Nephron progenitor cell (in vitro differentiated cells): ENCODE measurements at places on chromosomes 2 and 18.

- no peak for DNase-seq
Observed at GRCh38 chr18:22021701-22022100, 147.7 kb upstream of the GATA6 start.

GRCh38 chr2:196200557-196200956, 29.2 kb upstream of the STK17B start:
- DNase-seq, result no peak

DNA sequence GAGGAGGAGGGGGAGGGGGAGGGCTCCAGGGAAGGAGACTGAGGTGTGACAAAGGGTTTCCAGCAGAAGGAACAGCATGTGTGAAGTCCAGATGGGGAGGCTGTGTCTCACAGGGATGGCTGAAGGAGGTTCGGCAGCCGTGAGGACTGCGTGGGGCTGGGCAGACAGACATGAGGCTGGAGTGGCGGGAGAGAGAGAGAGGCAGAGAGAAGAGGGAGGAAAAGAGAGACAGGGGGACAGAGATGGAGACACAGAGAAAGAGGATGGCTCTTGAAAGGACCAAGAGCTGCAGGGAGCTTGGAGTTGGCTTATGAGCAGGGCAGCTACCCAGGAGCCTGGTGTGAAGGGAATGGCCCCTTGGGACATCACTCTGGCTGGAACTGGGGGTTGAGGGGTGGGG, 138.9 kb upstream of the ASB18 start:
- DNase-seq, result no peak

GRCh38 chr2:113157118-113157896, 16.5 kb upstream of the PSD4 start:
- peak; percentile 77 for DNase-seq

DNA sequence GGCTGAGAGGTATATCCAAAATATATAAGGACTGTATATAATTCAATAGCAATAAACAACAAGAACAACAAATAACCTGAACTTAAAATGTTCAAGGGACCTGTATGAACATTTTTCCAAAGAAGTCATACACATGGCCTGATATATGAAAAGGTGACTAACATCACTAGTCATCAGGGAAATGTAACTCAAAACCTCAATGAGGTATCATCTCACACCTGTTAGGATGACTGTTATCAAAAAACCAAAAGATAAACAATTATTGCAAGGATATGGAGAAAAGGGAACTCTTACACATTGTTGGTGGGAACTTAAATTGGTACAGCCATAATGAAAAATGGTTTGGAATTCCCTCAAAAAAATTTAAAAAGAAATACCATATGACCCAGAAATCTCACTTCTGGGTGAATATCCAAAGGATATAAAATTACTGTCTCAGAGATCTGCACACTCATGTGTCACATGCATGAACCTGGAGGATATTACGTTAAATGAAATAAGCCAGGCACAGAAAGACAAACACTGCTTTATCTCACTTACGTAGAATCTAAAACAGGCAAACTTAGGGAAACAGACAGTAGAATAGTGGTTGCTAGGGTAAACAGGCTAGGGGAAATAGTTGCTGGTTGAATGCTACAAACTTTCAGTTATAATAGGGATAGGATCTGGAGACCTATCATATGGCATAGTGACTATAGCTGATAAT, 334.5 kb upstream of the MMADHC start:
- no peak for DNase-seq

DNA sequence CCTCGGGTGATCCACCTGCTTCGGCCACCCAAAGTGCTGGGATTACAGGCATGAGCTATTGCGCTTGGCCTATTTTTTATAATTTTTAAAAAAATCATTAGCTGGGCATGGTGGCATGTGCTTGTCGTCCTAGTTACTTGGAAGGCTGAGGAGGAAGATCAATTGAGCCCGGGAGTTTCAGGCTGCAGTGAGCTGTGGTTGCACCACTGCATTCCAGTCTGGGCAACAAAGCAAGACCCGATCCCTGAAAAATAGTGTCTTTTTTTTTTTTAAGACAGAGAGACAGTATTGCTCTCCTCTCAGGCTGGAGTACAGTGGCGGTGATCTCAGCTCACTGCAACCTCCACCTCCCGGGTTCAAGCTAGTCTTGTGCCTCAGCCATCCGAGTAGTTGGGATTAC, 4.8 kb downstream of the SSB start:
- DNase-seq, result no peak

DNA sequence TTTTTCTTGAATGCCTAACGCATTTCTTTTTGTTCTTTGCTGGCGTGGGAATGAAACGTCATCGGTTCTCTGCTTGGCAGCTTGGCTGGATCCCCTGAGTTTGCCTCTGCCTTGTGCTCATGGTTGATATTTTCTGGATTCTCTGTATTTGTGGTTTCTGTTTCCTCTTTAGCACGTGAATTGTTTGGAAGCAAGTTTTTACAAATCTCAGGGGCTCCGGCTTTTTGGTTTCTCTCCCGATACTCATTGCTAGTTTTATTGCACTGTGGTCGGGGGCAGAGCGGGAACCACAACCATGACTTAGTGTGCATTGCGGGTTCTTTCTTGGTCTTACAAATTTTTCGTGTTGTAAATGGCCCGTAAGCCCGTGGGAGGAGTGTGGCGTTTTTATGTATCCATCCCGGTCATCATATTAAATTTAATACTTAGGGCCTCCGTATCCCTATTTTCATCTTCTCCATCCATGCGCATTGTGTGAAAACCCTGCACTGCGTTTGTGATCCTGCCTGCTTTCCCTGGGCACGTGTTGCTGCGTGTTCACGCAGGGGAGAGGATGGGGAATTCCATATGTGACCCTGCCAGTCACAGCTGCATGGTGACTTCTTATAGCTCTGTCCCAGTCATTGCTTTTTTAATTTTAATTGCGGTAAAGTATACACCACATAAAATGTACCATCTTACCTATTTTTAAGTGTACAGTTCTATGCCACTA, 9.4 kb downstream of the RAMP1 start:
- DNase-seq, result no peak

- DNase-seq, result no peak
Observed at GRCh38 chr18:8341481-8342230, 267.6 kb upstream of the RAB12 start.

DNA sequence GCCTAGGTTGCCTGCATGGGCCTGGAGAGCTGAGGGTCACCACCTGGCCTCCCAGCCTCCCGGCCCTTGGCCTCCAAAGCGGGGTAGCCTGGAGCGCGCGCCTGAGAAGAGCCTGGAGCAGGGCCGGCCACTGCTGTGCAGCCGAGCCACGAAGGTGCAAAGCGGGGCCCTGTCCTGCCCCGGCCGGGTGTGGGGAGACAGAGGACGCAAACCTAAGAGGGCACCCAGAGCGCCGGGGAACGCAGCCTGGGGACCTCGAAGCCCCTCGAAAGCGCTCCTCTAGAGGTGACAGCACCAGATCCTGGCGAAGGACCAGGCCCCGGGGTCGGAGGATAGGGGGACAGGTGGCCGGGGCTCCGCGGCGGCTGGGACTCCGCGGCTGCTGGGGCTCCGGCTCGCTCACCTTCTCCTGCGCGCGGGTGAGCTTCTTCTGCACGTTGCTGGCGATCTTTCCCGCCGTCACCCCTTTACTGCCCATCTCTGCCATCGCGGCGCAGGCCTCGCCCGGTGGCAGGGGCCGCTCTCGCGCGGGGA, 430 bp downstream of the BIN1 start:
- peak; percentile 49 for DNase-seq

GRCh38 chr2:172372436-172372835, 55.0 kb upstream of the ITGA6 start:
- no peak for DNase-seq

DNA sequence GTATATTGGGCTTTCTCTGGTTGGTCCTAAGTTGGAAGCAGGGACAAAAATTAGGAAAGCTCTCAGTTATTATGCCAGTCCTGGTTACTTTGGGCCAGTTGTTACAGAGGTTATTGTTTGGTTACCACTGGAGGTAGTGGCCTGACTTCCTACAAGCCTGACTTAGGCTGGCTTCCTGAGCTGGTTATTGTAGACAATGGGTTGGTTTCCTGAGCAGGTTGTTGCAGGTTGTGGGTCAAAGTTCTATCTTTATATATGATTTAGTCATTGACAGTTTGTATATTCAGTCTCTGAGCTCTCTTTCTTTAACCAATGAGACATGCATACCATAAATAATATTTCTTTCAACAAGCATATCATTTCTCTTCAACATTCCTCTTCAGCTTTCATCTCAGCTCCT, 58.7 kb upstream of the RPE start:
- no peak for DNase-seq

DNA sequence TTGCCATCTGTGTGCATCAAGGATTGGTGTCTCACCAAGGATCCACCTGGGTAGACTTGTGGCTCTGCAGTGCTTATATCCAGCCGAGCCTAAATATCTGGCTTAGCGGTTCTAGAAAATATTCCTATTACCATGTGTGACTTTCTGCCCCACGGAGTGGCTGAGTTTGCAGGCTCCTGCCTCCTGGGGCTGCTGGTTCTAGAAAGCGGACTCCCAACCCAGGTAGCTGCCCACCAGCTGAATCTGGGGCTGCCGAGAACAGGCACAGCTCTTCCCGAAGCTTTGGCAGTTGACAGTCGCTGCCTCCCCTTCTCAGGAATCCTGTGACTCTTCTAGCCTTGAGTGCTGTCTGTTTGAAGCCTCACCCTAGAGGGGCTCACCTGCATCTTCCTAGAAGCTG, 104.6 kb downstream of the TPGS2 start:
- DNase-seq, result no peak

- no peak for DNase-seq
Observed at GRCh38 chr18:48872234-48873145, 78.3 kb downstream of the SMAD7 start.

- DNase-seq, result no peak
Observed at GRCh38 chr2:205617905-205618304, 64.4 kb upstream of the NRP2 start.

GRCh38 chr2:112644933-112645309, 818 bp upstream of the SLC20A1 start:
- DNase-seq, result no peak

DNA sequence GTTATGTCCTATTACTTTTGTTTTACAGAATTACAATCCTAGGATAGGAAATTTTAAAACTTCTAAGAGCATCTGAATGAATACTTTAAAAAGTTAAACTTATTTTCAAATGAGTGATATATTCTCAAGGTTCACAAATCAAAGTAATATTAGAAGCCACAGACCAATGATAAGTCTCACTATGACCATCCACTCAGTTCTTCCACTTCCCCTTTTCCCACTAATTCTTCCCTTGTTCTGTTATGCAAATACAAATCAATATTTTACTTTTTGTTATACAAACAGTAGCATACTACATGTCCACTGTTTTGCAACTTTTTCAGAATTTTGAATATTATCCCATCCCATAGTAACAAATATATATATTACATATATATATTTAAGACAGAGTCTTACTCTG, 20.2 kb downstream of the USP37 start:
- no peak for DNase-seq

DNA sequence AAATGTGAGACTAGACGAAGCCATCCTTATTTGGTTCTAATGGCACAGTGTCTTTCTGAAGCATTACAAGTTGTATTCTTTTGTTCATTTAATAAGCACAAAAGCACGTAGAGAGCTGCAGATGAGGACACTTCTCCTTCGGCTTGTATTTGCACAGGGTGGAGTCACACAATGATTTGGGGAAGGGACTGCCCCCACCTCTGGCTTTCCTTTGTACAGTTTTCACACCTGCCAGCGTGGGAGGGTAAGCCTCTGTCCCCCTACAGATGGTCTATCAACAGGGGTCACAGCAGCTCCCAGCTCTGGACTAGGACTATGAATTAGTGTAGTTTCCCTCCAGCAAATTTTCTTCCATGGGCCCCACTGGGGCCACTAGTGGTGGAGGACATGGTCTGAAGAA, 108.2 kb upstream of the KLHL14 start:
- DNase-seq, result no peak

GRCh38 chr2:3099860-3100234, 277.8 kb downstream of the EIPR1 start:
- no peak for DNase-seq
